NCI-H2029 treated with DMSO at 0.1 percent for 48 hours (cell line): ENCODE measurements at places on chromosomes 7 and 10.

- DNase-seq, result no peak
These were observed 52.8 kb downstream of the ARHGAP22 start for GRCh38 chr10:48551861-48552591.

DNA sequence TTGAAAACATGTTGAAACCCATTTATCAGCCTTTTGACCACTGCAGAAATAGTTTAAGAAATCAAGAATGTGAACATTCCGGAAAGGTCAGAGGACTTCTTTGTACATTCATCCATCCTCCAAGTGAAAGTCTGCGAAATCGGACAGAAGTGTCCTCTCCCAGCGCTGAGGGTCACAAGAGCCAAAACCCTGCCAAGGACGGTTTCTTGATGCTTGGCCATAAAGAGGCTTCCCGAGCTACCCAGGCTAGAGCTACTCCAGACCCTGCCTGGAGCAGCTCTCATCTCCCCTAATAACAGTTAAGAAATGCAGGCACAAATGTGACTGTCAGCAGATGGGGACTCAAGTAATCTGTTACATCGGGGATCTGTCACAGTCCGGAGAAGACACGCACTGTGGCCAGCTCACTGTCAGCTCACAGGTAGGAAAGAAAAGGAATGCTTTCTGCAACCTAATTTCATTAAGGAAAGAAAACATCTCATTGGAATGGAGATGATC is 4.5 kb upstream of the CYTH3 start:
- no peak for DNase-seq

DNA sequence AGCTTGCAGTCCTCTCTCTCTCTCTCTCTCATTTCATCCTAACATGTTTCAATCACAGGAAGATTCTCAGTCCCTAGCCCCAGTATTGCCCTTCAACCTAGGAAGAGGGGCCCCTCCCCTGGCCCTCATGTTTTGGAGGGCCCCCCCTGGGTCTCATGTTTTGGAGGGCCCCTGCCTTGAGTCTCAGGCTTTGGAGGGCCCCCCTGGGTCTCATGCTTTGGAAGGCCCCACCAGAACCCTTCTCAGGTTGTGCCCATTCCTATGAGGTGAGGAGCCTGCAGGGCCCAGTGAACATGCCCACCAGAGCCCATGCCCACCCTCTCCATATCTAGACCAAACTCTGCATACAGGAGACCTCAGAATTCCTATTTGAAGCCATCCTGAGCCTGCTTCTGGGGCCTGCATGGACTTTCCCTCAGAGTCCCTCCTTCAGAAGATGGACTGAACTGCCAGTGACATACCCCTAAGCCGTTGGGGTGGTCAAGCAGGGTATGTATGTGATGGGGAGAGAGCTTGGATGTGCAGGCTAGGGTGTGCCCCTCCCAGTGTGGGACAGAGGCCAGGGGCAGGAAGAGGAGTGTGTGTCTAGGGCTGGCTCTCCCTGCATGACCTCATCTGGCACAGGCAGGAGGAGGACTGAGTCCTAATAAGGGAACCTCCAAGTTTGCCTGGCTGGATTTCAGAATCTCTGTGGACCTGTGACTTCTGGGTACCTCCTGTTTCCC is 8.1 kb upstream of the VDAC2 start:
- no peak for DNase-seq

GRCh38 chr7:47045207-47046051 is 536.5 kb downstream of the TNS3 start:
- no peak for DNase-seq

GRCh38 chr7:157751406-157751805 is 414.6 kb downstream of the DNAJB6 start:
- no peak for DNase-seq

GRCh38 chr10:115063701-115064658 is 29.2 kb upstream of the ATRNL1 start:
- no peak for DNase-seq

DNA sequence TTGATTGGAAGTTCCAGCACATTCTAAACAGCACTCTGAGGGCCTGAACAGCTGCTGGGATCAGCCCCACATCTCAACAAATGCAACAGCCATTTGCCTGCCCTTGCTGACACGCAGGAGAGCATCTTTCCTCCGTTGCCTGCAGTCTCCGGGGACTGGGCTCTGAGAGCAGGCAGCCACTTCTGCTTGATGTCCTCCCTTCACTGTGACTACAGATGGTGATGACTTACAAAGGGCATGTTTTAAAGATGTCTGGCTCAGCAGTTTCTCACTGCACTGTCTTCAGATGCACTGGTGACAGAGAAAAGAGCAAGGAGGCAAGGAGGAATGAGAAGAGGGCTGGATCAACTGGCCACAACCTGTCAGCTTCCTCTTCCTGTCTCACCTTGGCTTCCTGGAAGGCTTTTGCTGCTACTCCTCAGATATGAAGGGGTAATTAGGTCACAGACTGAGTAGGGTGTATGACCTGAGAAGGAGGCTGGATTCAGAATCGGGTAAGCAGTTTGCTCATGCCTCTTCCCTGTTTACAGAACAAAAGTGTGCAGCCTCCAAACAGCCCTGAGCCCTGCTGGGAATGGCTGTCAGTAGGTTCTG is 143.5 kb upstream of the GHITM start:
- DNase-seq, result no peak

DNA sequence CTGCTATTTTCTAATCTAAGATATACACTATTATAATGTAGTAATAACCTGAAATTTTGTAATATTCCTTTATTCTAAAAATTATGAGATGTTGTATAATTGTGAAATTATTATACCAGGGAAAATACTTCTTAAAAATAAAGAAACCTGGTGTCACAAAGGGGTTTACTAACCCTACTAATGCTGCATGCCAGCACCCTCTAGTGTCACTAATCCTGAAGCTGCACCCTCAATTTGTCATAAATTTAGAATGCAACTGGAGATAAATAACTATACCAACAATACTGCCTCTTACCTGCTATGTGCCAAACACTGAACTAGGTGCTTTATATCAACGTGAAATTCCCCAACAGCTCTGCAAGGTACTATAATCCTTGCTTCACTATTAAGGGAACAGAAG is 30.8 kb downstream of the TM9SF3 start:
- DNase-seq, result no peak

DNA sequence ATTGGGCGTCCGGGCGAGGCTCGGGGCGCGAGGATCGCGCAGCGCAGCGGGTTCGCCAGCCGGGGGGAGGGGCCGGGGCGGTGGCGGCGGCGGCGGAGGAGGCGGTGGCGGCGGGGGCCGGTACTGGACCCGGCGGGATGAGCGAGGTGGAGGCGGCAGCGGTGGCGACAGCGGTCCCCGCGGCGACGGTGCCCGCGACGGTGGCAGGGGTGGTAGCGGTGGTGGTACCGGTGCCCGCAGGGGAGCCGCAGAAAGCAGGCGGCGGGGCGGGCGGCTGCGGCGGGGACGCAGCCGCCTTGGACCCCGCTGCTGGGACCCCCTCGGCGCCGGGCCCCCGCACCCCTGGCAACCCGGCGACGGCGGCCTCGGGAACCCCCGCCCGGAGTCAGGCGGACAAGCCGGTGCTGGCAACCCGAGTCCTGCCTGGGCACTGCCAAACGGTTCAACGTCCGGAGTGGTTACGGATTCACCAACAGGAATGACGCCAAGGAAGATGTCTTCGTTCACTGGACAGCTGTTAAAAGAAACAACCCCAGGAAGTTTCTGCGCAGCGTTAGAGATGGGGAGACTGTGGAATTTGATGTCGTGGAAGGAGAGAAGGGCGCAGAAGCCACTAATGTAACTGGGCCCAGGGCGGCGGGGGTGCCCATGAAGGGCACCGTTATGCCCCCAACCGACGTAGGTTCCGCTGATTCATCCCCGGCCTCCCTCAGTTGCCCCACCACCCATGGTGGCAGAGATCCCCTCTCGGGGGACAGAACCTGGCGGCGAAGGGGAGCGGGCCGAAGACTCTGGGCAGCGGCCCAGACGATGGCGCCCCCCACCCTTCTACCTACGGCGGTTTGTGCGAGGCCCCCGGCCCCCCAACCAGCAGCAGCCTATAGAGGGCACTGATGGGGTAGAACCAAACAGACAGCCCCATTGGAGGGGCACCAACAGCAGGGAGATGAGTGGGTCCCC is 100.3 kb upstream of the CPXM2 start:
- DNase-seq, result no peak

DNA sequence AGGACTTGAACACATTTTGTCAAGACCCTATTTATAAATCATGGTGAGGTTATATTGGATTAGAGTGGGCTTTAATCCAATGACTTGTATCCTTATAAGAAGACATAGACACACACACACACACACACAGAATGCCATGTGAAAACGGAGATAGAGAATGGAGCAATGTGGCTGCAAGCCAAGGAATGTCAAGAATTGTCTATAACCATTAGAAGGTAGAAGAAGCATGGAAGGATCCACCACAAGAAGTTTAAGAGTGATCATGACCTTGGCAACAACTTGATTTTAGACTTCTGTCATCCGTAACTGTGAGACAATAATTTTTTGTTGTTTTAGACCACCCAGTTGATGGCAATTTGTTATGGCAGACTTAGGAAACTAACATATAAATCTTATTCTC is 514.2 kb downstream of the TFEC start:
- DNase-seq, result no peak

DNA sequence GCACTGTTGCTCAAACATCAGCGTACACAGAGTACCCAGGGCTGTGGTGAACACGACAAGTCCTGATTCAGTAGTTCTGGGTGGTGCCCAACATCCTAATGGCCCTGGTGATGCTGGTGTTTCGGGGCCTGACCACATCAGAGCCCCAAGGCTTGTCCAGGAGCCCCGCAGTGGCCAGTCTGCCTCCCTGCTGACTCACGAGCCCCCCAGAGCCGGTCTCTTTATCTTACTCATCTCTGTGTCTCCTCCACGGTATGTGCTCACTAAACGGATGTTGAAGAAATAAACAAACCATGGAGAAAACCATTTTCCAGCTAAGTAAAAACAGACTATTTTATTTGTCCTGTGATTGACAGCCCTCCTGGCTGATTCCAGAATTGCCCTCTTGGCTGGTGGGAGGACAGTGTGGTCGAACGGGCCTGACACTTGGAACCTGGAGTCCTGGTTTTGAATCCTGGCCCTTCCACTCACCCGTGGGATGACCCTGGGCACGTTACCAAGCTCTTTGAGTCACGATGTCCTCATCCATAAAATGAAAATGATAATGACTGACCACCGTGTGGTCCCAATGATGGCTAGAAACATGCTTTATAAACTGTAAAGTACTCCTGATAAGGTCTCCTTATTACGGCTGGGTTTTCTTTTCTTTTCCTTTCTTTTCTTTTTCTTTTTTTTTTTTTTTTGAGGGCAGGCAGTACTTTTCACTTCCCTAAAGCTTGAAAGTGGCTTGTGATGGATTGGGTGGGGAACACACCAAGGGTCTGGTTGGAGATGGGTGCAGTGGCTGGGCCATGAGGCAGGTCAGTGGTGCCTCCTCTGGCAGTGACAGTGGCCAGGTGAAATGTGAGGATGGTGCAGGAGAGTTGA is 5.7 kb downstream of the HIP1 start:
- no peak for DNase-seq

DNA sequence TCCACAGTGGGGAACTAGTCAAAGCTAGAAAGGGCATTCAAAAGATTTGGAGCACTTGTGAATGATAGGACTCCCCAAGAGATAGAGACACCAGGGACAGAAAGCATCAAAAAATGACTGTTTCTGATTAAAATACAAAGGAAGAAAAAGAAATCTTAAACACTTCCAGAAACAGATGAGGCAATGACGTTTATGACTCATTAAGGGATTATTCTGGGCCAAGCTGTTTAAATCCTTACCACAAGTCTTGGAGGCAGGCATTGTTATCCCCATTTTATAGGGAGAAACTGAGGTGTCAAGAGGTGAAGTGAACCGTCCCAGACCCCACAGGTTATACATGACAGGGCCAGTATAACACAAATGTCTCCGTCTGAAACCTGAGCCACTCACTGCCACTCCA is 68.3 kb upstream of the AMPH start:
- DNase-seq, result no peak

DNA sequence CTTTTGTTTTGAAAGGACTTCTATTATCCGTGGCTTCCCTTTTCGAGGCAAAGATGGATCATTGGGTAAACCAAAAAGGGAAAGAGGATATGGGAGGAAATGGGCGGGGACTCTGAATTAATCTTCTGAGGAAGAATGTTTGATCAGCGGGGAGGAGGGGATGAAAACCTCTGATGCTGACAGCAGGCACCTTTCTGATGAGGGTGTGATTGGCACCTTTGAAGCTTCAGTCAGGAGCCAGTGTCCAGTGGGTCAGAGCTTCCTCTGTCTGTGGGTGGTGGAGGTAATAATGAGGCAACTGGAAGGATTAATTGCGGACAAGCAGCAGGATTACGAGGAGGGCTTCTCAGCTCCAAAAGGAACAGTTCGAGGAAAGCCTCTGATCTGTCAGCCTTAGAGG is 877.6 kb downstream of the LRMDA start:
- no peak for DNase-seq

DNA sequence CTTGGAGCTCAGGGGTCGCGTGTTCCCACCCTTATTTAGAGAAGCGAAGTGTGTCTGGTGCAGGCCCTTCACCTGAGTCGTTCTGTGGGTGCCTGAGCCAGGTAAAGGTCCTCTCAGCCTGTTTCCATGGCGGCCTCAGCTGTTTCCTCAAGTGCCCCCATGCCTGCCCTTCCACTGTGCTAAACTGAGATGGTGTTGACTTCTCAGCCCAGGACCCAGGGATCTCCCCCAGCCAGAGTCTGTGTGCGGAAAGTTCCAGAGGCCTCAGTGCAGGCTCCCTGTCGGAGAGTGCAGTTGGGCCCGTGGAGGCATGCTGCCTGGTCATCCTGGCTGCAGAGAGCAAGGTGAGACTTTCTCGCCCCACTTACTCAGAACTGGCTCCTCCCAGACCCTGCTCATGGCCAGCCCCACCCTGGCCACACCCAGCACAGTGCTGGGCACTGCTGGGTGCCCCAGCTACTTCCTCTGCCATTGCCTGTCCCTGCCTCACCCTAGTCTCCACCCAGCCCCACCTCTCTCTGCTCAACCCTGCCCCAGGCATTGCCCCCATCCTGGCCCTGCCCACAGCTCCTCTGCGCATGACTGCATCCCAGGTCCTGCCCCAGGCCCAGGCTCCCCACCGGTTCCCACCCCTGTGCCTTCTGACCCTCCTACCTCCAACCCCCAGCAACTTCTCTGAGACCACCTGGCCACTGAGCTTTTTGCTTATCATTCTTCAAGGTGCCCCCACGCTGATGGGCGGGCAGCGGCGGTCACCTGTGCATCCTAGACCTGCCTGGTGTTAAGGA is 20.3 kb downstream of the NACAD start:
- DNase-seq, result no peak
